ENCODE measurements at places on chromosomes 13 and 19.

DNA sequence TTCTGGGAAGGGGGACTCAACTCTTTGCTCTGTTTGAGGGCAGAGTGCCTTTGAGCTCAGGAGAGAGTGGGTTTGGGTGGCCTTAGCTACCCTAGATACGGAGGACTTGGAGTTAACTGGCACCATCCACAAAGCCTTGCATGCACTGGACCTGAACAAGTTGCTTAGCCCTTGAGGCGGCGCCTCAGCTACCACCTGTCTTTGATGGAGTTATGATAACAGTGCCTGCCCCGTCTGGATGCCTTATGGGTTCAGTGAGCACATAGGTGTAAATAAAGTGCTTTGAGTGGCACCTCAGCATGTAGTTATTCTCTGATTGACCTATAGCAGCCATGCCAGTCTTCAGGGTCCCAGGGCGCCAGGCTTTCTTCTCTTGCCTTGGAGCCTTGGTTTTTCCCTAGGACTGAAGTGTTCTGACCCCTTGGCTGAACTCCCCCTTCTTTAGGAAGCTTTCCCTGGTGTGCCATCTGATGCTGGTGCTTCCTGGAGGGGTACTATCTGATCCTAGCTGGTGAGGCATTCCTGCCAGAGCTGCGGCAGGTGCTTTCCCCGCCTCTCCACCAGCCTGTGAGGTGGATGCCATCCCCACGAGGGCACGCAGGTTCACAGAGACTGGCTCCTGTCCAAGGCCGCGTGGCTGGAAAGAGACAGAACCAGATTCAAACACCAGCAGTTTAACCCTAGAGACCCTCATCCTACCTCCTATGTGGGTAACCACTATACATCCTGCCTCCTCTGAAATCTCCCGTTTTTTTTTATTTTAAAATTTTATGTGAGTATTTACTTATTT lies 5.8 kb downstream of the BCKDHA start:
- DNase-seq, result no peak

DNA sequence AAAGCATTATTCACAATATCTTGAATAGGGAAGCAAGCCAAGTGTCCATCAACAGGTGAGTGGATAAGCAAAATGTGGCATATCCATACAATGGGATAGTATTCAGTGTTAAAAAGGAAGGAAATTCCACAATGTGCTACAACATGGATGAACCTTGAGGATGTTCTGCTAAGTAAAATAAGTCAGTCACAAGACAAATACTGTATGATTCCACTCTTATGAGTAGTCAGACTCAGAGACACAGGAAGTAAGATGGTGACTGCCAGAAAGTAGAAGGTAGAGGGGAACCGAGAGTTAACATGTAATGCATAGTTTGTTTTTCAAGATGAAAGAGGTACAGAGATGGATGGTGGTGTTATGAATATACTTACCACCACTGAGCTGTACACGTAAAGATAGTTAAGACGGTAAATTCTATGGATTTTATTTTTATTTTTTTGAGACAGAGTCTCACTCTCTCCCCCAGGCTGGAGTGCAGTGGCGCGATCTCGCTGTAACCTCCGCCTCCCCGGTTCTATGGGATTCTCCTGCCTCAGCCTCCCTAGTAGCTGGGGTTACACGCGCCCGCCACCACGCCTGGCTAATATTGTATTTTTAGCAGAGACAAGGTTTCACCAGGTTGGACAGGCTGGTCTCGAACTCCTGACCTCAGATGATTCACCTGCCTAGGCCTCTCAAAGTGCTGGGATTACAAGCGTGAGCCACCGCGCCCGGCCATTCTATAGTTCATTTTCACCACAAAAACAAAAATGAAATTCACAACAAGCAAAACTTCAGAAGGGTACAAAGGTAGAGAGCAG lies 1.0 kb upstream of the CHAMP1 start:
- no peak for DNase-seq

DNA sequence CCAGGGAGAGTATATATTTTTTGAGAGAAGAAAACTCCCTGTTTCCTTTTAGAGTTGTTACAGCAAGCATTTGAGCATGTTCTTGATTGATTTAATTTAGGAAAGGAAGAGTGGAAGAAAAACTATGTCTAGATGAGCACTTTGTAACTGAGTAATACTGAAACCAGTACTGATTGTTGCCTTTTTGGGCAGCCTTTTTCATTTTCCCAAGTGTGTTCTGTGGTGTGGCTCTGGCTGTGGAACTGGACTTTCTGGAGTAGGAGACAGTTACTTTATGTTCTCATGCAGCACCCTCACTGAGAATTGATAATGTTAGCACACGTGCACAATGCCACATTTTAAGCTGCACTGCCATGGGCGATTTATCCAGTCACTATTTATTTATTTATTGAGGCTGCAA lies 211.5 kb downstream of the LMO7 start:
- DNase-seq, result no peak

GRCh38 chr13:48216204-48216711 lies 16.7 kb upstream of the ITM2B start:
- no peak for DNase-seq

GRCh38 chr13:29355029-29355428 lies 240.5 kb downstream of the SLC7A1 start:
- DNase-seq, result no peak

DNA sequence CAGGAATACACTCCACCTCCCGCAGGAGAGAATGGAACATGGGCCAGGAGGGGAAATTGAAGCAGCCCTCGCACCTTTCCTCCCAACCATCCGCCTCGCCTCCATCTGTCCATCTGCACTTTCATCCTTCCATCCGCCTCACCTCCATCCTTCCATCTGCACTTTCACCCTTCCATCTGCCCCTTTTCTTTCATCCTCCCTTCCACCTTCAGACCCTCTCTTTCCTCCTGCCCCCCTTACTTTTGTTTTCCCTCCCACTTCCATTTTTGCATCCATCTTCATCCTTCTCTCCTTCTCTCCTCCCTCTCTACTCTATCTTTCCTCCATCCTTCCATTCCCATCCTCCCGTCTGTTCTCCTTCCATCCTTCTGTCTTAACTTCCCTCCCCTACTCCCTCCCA lies 92.2 kb upstream of the ZNF536 start:
- no peak for DNase-seq

DNA sequence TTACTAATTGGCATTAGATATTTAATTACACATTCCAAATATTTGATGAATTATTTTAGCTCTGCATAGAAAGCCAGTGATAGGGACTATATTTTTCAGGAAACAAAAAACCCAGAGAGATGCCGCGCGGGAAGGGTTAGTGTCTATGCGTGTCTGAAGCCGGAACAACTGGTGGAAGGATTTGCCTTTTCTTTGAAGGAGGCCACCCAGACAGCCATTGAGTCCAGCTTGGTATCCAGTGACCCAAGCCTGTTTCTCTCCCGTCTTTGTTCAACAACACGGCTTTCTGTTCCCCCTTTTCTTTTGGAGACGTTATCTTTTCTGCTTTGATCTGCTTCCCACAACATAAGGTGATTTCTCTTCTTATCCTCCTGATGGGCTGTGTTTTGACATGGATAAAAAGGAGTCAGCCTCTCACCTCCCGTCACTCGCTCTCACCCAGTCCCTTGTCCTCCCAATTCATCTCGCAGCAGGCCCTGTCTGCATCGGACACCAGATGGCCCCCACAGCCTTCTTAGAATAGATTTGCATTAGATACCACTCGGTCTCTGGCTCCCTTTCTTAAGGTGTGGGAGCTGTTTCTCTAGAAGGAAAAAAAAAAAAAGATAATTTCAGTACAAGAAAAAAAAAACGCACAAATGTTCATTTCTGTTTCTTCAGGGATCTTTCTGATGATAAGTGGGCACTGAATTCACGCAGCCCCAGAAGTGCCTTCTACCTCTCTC lies 361.8 kb downstream of the ZNF536 start:
- no peak for DNase-seq

DNA sequence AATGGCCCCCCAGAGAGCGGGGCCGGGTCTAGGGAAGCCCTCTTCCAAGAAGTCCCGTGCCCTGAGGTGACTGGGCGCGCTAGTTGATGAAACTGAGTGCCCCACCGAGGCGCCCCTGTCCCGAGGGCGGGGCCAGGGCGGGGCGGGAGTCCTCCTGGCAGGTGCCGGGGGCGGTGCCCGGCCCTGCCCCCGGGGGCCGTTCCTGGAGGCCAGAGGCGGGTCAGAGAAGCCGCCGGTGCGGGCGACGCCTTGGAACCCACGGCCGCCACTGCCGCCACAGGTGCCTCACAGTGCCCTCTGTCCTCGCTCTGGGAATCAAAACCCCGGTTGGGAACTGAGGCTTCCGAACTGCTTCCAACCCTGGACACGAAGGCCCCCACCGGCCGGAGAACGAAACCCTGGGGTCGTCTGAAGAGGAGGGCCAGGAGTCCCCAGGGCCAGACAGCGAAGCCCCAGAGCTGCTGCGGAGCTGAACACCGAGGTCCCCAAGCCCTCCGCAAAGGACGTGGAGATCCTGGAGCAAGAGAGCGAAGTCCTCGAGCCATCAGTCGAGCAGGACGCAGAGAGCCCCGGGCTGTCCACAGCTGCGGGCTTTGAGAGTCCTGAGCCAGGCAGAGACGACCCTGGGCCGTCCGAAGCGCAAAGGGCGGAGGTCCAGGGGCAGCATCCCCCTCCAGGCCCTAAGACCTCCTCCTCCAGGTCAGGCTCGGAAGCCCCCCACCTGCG lies at the start of gene MISP3:
Gene MISP3, plus strand, starts transcription at position 252 of the 726 bp plus-strand sequence. CDS start 524 bp downstream, outside the sequence.
- DNase-seq, result no peak

GRCh38 chr19:50300814-50301606 lies 28.2 kb downstream of the KCNC3 start:
- peak; percentile 13 for DNase-seq

DNA sequence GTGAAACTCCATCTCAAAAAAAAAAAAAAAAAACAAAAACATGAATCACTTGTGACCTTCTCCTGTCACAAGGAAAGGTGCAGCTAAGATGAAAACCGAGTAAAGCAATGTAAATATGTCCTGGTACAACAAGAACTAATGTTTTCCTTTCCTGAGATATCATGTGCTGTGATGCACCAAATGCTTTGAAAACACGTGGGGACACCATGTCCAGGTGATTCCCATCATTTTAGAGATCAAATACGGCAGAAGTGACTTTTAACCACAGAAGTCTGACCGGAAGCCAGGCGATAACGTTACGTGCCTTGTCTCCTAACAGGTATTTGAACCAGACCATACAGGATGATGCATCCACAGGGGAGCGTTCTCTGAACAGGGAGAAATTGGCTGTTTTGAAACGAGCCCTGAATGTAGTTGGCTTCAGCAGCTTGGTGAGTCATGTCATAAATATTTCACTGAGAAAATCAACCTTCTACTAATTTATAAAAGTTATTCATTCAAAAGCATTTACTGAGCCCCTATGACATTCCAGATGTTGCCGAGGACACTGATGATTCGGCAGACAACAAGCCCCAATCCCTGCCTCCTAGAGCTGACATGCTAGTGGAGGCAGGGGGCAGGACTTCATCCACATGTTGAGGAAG lies 328.1 kb downstream of the MYO16 start:
- peak; percentile 70 for DNase-seq

DNA sequence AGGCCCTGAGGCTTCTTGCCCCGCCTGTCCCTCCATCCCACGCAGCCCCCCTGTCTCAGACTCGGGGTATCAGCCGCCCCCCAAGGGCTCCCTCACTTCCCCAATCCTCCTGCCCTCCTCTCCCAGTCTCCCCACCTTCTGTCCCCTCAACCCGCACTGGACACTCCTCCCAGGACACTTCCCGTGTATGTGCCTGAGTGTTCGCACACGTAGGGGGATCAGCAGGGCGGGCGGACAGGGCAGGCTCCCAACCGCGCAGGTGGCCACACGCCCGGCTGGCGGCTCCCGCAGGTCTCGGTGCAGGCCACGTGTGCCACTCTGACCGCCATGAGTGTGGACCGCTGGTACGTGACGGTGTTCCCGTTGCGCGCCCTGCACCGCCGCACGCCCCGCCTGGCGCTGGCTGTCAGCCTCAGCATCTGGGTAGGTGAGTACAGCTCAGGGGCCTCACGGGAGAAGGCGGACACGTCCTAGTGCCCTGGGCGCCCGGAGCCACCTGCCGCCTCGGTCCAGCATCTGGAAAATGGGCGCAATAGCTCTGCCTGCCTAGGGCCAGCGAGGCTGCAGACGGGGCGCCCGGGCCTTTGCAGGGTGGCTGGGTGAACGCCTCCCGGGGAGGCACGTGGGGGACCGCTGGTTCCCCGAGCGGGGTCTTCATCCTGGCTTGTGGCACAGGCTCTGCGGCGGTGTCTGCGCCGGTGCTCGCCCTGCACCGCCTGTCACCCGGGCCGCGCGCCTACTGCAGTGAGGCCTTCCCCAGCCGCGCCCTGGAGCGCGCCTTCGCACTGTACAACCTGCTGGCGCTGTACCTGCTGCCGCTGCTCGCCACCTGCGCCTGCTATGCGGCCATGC lies 2.3 kb downstream of the KISS1R start:
- no peak for DNase-seq

GRCh38 chr19:12800923-12801465 lies 606 bp downstream of the PRDX2 start:
- no peak for DNase-seq

DNA sequence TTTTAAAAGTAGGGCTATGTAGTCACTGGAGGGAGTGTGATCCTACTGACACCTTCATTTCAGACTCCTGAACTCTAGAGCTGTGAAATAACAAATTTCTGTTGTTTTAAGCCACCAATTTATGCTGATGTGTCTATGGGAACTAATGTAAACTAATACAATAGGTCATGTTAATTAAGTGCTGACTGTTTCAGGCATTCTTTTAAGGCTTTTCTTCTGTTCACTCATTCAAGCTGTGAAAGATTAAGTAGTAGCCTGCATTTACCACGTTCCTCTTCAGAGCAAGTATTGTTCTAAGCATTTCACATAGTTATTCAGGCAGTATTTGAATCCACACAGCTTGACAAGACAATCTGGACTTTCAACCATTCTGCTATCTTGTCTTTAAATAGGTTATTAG lies 1135.0 kb downstream of the SLITRK1 start:
- DNase-seq, result no peak

GRCh38 chr19:51727349-51727880 lies 3.6 kb upstream of the HAS1 start:
- DNase-seq, result no peak

All from GM04503 (cell line).